ENCODE measurements at places on chromosomes 2 and 18.

DNA sequence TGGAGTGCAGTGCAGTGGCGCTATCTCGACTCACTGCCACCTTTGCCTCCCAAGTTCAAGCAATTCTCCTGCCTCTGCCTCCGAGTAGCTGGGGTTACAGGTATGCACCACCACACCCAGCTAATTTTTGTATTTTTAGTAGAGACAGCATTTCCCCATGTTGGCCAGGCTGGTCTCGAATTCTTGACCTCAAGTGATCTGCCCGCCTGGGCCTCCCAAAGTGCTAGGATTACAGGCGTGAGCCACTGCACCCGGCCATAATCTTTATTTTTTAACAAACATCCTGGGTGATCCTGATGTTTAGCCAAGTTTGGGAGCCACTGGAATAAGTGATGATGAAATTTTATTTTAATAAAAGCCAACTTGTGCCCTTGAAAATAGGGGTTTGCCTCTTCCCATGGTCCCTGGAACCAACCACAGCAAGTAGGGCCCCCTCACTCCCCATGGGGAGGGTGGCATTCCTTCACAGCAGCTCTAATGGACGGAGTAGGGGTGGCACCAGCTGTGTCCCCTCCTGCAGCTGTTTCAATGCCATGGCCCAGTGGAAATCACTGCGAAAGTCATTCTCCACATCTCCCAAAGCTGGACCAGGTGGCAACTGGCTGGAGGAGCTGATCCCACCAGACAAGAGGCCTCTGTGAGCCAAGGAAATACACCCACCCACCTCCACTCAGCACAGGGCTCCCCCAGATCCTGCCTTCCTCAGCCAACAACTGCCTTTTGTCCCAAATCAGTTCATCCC, 194.8 kb downstream of the ZFP36L2 start:
- DNase-seq: no peak

GRCh38 chr2:656676-657075, 20.5 kb downstream of the TMEM18 start:
- DNase-seq: no peak

DNA sequence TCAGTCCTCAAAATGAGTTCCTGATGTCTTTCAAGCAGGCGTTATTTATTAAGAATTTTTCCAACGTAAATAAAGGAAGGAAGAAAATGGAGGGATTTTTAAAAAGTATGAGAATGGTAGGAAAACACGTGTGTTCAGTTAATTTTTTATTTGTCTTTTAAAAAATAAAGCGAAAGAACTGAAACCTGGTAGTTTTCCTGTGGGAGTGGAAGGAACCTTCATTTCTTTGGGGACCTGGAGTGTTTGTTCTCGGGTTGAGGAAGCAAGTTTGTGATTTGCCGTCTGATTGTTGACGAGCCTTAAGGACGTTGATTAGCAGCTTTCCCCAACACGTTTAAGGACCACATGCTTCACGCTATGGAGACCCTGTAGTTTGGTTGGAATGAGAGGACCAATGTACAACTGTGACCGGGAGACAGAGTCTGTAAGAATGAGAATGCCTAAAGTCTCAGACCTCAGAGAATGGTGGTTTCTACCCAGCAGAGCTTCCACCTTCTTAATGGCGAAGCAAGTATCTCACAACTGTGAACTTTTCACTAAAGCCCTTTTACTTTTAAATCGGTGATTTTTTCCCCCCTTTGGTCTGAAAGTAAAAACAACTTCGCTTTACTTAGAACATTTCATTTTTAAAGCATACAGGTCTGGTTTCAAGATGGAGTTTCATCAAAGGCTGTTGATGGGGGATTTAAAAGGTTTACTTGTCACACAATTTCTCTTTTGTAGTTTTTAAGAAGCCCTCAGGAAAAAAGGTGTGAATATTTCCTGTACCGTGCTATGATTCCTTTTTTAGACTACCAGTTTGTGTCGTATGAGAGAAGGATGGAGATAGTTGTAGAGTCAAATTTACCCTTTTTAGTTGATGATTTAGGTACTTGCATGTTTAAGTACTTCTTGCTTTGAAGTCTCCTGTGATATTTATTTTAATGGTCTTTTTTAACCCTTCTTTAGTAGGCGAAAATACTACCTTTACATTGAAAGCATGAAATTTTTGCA, 1.4 kb downstream of the TTC39C start:
- DNase-seq: no peak

- no peak for DNase-seq
These were observed 172.0 kb downstream of the INHBB start for GRCh38 chr2:120517751-120518469.

DNA sequence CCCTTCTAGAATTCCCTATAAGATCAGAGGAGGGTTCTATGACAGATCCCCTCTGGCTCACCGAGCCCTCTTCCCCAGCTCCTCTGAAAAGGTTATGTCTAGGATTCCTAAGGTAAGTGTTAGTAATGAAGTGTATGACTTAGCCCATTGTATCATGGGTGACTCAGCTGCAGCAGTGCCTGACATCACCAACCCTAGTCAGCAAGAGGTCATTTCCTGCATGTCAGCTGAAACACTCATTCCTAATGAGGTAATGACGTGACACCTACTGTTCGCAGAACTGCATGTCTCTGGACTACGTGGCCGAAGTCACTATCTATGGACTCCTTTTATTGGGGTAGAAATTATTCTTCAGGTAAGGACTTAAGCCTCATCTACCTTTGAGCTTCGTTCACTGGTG, 196.1 kb upstream of the MYT1L start:
- no peak for DNase-seq

DNA sequence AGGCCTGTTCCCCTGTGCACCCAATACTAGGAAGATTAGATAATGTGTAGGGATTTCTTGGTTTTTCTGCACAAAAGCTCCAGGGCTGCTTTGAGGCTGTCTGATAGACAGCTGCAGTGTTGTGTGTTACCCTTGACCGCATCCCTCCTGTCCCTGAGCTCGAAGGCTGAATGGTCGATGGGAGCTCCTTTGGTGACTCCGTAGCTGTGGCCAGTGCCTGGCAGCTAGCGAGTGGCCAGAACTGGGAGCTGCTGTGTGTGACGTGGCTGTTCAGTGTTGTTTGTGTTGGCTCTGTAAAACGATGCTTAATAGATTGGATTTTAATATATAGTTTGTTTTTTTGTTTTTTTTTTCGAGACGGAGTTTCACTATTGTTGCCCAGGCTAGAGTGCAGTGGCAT, 170.0 kb downstream of the AGAP1 start:
- no peak for DNase-seq

DNA sequence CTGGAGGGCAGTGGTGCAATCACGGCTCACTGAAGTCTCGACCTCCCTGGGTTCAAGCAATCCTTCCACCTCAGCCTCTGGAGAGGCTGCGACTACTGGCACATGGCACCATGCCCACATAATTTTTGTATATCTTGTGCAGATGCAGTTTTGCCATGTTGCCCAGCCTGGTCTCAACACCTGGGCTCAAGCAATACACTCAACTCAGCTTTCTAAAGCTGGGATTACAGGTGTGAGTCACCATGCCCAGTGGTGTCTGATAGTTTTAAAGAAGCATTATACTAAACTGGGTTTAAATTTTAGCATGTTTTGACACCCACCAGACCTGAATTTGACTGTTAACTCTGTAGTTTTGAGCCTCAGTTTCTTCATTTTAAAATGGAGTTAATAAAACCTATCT, 109.4 kb upstream of the SLC38A11 start:
- DNase-seq: no peak

GRCh38 chr2:83331810-83332209, 1127.3 kb downstream of the SUCLG1 start:
- DNase-seq: no peak
